ENCODE measurements at places on chromosomes 2 and 18.

- DNase-seq = no peak
Measured at GRCh38 chr18:25604894-25605597, 253.1 kb upstream of the ZNF521 start.

GRCh38 chr2:196191541-196191940, 20.2 kb upstream of the STK17B start:
- DNase-seq = no peak

DNA sequence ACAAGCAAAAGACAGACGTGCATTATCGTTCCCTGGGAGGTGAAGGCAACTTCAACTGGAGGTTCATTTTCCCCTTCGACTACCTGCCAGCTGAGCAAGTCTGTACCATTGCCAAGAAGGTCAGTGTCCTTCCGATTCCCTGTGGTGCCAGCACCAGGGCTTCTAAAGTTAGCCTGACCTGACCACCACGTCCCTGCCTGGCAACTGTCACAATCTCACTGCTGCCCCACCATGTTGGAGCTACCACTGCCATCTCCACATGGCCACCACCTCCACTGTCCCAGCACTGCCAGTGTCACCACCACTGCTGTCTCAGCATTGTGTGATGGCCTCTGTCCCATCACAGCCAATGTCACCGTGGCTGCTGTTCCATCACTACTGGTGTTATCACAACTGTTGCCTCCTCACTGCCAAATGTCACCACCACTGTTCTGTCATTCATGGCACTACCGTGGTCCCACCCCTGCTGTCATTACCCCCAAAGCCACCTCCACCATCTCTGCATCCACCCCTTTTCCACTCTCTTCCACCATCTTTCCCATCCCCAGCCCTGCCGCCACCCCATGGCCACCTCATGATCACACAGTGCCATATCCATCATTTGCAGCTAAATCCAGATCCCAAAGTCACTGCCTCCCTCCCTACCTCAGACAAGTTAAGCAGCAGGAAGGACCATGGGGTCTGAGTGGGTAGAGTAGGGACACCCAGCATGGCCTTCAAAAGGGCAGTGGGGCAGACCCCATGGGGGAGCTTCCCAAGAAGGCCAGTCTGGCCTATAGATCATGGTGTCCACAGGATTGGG, 216.5 kb downstream of the DYSF start:
- DNase-seq = no peak

DNA sequence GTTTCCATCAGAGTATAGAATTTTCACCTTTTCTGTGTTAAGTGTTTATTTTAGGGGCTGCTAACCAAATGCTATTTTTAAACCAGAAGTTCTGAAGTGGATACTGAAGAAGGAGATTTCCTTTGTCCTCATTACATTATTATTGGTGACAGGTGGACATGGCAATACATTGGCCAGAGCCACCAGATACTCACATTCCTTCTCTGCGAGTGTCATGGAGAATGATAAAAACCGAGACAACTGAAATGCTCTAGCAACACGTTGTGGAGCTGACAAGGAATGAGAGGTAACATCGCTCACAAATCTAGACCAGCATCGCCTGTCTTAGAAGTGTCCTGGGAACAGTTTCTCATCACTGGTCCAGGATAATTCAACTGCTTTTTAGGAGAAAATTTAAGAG, 241.2 kb downstream of the IRS1 start:
- no peak for DNase-seq

- no peak for DNase-seq
Measured at GRCh38 chr2:217466805-217467204, 536.0 kb downstream of the TNS1 start.

DNA sequence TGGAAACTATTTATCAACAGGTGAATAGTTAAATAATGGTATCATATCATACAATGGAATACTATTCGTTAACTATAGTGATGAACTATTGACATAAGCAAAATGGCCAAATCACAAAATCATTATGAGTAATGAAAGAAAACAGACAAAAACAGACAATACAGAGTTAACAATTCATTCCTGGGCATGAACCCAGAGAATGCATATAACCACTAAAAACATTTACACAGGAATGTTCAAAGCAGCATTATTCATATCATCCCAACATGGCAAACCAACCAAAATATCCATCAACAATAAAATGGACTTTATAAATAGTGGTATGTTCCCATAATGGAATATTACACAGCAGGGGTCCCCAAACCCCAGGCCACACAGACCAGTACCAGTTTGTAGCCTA, 131.2 kb upstream of the CYP1B1 start:
- DNase-seq = no peak

GRCh38 chr2:949384-950079, 1.1 kb upstream of the SNTG2 start:
- no peak for DNase-seq

DNA sequence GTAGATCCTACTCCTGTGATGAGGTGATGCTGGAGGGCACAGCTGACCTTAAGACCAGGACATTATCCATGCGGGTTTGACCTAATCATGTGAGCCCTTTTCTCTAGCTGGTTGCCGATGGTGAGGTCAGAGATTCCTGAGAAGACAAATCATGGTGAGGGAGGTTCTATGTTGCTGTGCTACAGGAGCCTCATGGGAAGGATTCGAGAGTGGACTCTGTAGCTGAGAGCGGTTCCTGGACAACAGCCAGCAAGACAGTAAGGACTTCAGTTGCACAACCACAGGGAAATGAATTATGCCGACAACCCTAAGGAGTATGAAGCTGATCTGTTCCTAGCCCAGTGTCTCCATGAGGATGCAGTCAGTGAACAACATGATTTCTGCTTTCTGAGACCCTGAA, 80.4 kb downstream of the EPB41L3 start:
- no peak for DNase-seq

- DNase-seq = peak; percentile 28
Measured at GRCh38 chr2:223896833-223897311, 48.3 kb downstream of the WDFY1 start.

DNA sequence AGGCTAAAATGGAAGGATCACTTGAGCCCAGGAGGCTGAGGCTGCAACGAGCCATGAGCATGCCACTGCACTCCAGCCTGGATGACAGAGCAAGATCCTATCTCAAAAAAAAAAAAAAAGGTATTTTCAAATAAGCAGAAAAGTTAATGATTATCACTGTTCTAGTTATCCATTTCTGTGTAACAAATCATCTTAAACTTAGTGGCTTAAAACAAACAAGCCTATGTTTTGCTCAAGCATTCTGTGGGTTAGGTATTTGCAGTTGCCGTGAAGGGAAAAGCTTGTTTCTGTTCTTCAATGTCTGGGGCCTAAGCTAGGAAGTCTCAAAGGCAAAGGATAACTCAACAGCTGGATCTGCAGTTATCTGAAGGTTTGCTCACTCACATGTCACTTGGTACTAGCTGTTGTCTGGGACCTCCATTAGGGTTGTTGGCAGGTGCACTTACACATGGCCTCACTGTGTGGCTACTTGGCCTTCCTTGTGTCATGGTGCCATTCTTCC, 14.1 kb downstream of the MFF start:
- no peak for DNase-seq

- no peak for DNase-seq
Measured at GRCh38 chr2:107215401-107216350, 329.7 kb upstream of the ST6GAL2 start.

DNA sequence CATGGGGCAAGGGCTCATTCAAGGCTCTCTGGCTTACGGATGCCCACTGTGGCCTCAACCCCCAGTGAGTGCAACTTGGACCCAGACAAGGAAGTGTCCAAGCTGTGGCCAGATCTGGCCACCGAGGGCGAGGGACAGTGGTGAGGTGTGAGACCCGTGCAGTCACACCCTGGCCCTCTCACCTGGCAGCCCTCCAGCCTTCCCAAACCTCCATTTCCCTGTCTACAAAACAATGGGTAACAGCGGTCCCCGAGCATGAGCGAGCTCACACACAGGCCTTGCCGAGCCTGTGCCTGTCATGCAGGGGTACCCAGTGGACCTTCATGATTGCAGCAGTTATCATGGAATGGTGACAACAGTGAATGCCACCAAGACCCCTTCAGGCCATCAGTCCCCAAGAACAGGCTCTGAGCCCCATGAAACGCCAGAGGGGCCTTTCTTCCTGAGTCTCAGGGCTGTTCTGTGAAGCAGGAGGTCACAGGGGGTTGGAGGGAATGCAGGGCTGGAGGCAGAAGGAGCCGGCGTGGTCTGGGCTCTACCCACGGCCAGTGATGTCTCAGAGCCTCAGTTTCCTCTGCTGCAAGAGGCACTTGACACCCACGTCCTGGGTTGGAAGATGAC, 49.8 kb downstream of the RAMP1 start:
- DNase-seq = no peak

DNA sequence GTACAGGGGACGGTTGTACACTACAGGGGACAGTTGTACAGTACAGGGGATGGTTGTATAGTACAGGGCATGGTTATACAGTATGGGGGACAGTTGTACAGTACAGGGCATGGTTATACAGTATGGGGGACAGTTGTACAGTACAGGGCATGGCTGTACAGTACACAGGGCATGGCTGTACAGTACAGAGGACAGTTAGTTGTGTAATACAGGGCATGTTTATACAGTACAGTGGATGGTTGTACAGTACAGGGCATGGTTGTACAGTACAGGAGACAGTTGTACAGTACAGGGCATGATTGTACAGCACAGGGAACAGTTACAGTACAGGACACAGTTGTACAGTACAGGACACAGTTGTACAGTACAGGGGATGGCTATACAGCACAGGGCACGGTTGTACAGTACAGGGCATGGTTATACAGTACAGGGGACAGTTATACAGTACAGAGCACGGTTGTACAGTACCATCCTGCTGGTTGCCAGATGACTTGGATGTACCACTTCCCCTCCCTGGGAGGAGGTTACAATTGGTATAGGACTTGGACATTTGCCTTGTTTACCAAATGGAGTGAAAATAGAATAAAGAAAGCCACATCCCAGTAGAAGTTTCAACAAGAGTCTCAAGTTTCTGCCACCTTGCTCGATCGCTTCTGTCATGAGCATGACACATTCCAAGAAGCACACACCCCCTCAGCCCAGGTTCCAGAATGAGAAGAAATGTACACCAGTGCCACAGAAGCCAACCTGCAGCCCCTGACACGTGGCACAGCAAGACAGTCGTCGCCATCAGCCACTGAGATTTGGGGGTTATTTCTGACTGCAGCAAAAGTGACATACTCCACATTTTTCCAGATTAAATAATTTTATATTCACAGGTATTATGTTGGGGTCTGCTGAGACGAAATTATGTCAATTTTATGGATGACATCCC, 16.0 kb downstream of the CYRIA start:
- no peak for DNase-seq

DNA sequence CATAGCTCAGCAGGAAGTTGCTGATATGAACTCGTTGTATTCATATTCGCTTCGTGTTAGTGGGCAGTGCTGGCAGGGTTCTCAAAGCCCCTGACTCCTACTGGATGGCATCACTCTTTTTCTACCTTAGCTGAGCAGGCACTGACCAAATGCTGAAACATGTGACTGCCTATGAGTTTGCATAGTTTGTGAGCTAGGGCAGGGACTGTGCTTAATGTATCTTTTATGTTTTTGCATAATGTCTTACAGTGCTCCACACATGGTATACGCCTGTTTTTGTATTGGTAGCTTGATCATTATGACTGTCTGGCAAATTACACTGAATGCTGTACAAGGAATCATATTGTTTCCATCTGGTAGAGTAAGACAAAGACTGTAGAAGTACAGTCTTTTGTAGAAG, 305.3 kb downstream of the PARD3B start:
- DNase-seq = no peak

DNA sequence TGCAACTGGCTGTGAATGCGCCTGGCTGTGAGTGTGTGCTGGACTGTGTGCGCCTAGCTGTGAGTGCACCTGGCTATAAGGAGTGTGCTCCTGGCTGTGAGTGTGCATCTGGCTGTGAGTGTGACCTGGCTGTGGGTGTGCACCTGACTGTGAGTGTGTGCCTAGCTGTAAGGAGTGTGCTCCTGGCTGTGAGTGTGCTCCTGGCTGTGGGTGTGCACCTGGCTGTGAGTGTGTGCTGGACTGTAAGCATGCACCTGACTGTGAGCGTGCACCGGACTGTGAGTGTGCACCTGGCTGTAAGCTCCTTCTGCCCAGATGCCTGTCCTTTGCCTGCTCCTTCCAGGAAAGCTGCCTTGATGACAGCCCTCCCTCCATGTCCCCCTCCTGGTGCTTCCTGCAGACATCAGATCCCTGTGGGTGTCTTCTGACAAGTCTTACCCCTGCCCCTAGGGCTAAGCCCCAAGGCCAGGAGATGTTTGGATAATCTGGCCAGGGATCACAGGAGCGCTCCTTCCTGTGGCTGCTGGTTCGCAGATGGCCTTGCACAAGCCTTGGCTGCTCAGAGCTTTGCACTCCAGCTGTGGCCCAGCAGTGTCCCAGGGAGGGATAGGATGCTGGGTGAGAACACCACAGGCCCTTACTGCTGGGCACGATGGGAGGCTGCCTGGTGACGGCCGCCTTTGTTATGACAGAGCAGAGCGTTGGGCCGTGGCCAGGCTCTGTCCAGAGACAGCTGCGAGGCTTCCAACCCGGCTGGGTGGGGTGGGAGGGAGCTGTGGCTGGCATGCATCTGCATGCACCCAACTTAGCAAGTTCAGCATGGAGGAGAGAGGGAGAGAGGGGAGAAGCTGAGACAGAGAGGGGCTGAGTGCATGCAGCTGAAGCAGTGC, 89.9 kb downstream of the GLI2 start:
- DNase-seq = no peak

- DNase-seq = no peak
Measured at GRCh38 chr2:109677835-109678580, 63.8 kb downstream of the SOWAHC start.

DNA sequence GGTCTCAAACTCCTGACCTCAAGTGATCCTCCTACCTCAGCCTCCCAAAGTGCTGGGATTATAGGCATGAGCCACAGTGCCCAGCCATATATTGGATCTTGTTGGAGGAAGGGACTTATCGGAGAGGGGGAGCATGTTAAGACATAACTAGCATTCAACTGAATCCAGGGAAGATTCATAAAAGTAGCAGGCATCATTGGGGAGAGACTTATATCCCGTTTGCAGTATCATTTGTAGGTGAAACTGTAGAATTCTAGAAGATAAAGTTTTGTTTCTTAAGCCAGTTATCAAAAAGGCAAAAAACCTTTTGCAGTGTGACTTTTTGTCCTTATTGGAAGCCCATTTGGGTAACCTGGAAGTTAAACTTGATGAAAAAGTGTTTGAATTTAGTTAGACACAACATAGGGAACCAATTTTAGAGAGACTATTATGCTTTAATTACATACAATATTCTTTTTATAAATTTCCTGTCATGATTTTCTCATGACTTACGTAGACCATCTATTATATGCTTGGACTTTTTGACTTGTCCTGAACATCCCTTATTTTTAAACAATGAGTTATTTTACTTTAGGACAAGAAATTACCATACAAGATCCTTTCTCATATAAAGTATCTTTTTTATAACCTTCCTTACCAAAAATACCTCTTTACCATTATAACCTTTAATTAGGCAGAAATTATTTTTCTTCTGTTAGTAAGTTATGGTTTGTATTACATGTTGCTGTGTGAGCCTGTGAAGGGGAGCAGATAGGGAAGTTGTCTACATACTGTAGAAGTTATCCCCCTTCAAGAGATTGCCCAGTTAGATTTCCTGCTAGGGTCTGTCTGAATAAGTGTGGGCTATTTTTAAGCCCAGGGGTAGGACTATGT, 20.3 kb downstream of the RAB3GAP1 start:
- DNase-seq = no peak

GRCh38 chr2:170404846-170405245, 226.9 kb downstream of the MYO3B start:
- DNase-seq = no peak
